Calu3 (cell line): ENCODE measurements at places on chromosomes 7 and 10.

DNA sequence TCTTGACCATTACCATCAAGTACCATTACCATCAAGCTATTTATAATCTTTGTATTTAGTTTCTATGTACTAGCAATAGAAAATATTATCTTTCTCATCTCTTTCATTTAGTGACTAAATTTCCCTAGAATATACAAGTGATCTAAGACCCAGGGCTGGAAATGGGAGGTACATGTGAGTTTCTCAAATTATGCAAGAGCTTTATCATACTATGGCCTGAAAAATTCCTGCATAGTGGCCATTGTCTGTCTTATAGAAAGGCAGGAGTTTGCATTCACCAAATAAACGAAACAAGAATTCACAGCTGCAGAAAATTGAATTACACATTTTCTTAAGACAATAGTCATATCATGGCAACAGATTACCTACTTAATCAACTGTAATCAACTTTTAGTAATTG is 50.7 kb upstream of the HDAC9 start:
- no peak for DNase-seq

DNA sequence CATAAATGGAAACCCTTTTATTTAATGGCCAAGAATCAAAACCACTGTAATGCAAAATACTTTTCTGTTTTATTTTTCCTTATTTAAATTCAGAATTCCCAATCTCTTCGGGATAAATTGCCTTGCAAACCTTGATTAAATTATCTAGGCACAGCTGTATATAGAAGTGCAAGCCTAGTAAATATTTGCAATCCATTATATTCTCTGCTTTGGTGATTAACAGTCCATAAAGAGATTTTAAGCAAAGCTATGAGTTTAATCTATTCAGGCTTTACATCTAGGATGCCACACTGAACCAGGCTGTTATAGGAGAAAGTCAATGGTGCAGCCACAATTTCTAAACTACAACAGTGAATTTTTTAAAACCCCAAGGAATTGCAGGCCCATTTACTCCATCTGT is 43.6 kb upstream of the THSD7A start:
- DNase-seq = no peak

GRCh38 chr10:124621637-124622036 is 122.5 kb downstream of the FAM53B start:
- DNase-seq = no peak

GRCh38 chr7:105269397-105269796 is 119.3 kb downstream of the SRPK2 start:
- DNase-seq = no peak

GRCh38 chr10:111677759-111678158 is 505.8 kb downstream of the GPAM start:
- no peak for DNase-seq

DNA sequence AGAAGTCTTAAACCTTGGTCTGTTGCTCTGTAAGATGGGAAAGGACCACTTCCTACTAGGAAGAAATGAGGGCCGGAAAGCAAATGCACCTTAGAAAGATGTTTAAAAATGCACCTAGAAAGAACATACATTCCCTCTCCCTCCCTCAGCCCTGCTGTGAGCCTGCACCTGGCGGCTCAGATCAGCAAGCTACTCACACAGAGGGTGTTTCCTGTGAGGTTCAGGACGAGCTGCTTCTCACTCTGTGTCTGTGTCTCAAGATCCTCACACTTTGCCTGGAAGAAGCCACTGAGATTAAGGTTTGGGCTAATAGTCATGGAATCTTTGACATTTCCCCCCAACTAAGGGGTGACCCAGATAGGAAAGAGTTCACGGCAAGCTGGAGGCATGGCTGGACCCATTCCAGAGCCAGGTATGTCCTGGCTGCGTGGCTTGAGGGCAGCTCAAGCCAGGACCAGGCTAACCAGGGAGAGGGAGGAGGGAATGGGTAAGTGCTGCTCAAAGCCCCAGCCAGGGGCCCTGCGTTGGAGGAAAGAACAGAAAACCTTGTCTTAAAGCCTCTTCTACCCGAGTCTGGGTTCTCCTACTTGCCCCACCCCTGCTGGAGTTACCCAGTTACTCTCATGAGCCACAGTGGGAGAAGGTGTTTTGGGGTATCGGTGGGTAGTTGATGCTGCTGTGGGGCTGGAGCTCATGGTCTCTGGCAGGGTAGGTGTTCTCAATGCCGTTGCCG is 47.5 kb downstream of the PODXL start:
- no peak for DNase-seq

DNA sequence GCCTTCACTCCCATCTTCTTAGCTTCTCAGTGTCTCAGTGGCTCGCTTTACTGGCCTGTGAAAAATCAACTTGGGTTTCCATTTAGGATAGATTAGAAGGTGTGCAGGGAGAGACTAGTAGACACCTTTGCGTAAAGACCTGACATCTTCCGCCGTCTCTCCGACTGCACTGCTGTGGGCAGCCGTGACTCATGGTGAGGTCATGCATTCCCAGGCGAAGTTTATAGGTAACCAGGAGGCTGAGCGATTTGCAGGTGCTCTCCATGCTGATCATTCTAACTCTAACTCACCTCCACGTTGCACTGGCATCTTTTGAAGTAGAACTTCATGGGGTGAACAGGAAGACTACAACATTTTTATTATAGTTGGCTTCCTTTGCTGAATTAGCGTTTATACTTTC is 68.0 kb upstream of the ZNF438 start:
- peak; percentile 91 for DNase-seq

- DNase-seq = no peak
These were observed 634 bp downstream of the HECW1 start for GRCh38 chr7:43112941-43113621.

DNA sequence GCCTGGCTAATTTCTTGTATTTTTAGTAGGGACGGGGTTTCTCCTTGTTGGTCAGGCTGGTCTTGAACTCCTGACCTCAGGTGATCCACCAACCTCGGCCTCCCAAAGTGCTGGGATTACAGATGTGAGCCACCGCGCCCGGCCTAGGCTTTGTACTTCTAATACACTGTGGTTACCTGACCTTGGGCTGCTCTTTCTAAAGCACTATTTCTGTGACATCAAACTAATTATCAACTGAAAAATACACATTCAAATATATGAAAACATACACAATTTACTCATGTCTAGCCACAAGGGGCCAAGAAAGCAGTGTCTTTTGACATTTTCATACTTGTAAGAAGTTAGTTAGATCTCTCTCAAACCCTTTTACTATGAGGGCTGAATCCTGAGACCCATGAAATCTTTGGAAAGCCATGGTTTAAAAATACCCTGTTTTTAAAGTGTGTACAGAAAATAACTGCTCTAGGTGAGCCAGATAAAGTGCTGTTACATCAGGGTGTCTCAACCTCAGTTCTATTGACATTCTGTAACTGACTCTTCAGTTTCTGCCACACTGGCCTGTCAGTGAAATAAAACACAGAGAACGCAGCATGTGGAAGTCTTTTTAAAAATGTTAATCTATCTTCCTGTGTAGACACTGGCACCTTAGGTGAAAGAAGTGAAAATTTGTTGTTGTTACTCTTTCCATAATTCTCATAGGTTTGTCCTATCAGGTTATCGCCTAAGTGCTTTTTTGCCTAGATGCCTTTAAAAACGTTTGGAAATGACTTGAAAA is 58.8 kb downstream of the CREM start:
- no peak for DNase-seq

- DNase-seq = peak; percentile 71
These were observed 857 bp downstream of the MEOX2 start for GRCh38 chr7:15685358-15686294.

GRCh38 chr7:22013711-22014110 is 68.0 kb upstream of the CDCA7L start:
- DNase-seq = no peak

- no peak for DNase-seq
These were observed 243.4 kb downstream of the COBL start for GRCh38 chr7:51073171-51073570.

GRCh38 chr7:159138508-159138907 is 6.2 kb downstream of the VIPR2 start:
- no peak for DNase-seq

GRCh38 chr7:33137103-33137502 is 7.7 kb downstream of the BBS9 start:
- DNase-seq = no peak

DNA sequence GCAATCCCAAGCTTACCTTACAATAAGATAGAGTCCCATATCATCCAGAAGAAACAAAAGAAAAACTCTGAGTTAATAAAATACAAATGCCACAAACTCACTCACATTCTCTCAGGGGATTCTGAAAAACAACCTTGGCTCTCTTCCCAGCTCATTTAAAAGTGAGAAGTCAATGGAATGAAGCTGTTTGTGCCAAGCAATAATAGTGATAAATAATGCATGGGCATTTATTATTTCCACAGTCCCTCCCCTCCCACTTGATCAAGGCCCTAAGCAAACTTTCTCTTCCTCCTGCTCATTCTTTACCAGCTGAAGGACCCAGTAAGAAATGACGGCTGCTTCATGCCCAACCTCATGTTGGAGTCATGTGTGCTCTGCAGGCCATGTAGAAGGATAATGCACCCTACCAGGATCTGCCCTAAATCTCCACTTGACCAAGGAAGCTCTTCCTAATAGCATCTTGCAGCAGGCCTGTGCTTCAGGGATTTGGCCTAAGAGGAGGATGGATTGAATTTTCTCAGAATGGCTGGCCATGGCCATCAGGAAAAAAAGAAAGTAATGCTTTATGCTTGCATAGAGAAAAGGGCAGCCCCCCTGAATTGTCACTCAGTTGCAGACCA is 451.3 kb downstream of the GPAM start:
- no peak for DNase-seq

GRCh38 chr10:46028584-46029460 is 1.6 kb downstream of the NCOA4 start:
- peak; percentile 58 for DNase-seq

DNA sequence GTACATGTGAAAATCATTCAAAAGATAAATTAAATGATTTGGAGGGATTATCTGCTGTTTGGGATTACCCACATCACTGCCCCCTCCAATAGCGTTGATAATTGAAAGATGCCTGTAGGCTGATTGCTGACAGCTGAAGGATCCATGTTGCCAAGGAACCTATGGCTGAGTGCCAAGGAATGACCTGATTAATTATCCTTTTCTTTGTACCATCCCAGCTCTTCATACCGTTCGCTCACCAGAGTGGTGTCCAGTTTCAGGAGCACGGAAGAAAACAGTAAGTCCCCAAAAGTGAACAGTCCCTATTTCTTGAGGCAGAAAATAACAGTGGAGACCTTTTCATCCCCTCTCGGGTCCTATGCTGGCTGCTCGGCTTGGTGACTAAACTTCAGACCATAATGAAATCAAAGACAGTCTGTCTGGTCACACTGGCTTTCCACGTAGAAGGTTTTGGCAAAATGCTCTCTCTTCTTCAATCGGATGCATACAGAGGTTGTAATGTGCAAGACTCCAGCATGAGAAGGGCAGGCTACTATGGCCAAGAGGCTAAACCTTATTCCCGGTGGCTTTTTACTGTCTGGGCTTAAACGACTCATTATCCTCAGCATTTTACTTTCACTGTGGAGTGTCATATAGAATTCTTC is 108.8 kb downstream of the SPAG6 start:
- no peak for DNase-seq

DNA sequence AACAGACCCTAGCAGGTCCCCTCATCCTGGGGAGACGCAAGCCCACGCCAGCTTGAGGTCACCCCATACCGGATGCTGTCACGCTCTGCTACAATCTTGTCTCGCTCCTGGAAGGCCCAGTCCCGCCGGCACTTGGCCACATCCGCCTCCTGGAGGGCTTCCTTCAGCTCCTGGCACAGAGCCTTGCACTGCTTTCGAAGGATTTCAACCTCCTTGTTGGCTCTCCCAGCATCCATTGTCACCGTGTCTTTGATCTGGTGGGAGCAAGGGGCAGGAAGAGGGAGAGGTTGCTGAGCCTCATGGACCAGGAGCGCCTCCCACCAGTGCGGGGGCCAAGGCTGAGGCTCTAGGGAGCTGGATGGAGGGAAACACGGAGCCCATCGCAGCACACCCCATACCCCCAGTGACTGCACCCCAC is 90.9 kb downstream of the DLG5 start:
- DNase-seq = no peak

DNA sequence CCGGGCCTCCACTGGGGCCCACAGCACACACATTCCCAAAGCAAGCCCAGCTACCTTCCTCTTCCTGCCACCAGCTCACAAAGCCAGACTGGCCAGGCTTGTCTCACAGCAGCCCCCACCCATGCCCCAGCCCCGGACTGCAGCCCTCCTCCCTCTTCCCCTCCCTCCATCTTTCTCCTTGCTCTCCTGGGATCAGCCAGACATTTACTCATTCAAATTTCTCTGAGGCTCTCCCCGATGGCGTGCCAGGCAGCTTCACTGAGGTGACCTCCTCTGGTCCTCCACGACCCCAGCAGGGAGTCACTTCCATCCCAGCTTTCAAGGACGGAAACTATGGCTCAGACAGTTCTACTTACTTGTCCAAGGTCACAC is 187.5 kb downstream of the GRID1 start:
- DNase-seq = no peak

DNA sequence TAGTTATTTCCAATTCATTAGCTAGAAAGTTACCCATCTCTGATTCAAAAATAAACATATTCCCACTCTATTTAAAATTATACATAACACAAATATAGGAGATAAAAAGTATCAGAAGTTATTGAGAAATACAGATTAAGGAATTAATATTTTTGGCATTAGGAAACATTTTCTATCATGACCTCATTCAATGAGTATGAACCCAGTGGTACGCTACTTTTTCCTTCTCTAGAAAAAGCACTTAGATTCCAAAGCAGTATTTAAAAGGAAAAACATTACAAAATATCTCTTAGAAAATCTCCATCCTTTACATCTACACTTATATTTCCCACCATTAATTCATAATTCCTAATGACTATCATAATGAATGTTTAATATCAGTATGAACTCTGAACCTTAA is 240.6 kb upstream of the GNAI1 start:
- DNase-seq = no peak

DNA sequence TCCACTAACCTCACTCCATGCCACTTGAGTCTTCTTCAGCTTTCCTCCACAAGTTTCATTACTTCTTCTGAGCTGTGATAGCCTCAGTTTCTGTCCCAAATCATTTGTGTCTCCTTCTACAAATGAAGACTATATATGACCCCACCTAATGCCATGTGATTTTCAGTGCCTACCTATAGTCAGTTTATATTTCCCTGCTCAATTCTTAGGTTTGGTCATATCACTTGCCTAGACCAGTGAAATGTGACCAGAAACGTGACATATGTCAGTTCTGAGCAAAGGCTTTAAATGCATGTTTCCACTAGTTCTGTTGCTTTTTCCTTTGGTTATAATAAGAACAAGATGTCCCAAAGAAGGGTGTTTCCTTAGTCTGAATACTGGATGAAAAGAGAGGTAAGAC is 24.6 kb upstream of the REEP3 start:
- no peak for DNase-seq

DNA sequence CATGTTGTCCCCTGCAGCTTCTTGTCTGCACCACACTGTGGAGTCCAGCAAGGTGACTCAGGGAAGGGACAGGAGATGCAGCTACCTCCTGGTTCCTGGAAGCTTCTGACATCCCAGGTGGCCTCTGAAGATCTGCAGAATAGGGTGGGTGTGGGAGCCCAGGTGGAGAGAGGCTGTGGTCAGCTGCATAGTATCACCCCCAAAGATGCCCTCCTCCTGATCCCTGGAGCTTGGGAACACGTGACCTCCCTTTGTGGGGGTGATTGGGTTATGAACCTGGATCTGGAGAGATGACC is 25.4 kb downstream of the CALML3 start:
- no peak for DNase-seq

GRCh38 chr10:112906945-112907344 is 43.1 kb upstream of the TCF7L2 start:
- DNase-seq = no peak
